RPMI7951 (cell line): ENCODE measurements at places on chromosomes 2 and 18. TPM values are rescaled to one million over a fixed set of nuclear protein-coding genes. Genes with fewer than 3 reads are reported as not detected.

GRCh38 chr2:181911830-181912229 lies 20.3 kb downstream of the ITPRID2 start:
- DNase-seq: no peak

- DNase-seq: no peak
These were observed 71.9 kb downstream of the EPC2 start for GRCh38 chr2:148716378-148716920.

DNA sequence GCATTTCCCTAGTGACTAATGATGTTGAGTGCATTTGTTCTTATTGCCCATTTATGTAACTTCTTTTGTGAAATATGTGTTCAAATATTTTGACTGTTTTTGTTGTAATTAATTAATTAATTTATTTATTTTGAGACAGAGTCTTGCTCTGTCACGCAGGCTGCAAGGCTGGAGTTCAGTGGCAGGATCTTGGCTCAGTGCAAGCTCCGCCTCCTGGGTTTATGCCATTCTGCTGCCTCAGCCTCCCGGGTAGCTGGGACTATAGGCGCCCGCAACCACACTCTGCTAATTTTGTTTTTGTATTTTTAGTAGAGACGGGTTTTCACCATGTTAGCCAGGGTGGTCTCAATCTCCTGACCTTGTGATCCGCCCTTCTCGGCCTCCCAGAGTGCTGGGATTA lies 71.9 kb downstream of the TAF4B start:
- no peak for DNase-seq

DNA sequence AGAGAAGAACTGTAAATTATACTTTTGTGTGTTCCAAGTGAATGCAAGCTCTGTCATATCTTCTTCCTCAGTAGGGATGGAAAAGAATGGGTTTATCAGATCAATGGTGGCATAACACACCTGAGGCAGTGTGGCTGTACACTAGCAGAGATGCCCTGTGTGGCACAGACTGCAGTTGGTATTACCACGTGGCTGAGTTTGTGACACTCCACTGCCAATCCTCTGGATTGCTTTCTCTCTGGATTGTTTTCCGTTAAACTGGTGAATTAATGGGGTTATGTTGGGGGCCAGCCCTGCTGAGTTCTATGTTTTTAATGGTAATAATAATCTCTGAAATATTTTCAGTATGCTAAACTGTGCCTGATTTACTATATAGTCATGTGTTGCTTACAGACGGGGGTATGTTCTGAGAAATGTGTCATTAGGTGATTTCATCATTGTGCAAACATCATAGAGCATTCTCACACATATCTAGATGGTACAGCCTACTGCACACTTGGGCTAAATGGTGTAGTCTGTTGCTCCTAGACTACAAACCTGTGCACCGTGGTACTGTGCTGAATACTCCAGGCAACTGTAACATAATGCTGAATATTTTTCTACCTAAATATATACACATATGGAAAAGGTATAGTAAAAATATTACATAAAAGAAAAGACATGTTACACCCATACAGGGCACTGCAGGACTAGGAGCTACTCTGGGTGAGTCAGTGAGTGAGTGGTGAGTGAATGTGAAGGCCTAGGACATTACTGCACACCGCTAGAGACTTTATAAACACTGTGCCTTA lies 84.7 kb upstream of the ST6GAL2 start:
- DNase-seq: peak; percentile 81

DNA sequence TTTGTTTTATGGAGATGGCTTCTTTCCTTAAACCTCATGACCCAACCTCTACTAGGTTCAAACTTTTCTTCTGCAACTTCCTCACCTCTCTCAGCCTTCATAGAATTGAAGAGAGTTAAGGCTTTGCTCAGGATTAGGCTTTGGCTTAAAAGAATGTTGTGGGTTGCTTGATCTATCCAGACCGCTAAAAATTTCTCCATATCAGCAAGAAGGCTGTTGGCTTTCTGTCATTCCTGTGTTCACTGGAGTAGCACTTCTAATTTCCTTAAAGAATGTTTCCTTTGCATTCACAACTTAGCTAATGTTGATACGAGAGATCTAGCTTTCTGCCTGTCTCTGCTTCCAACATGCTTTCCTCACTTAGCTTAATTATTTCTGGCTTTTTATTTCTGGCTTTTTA lies 58.1 kb upstream of the KYNU start:
- no peak for DNase-seq

- DNase-seq: no peak
These were observed 341.4 kb downstream of the TNS1 start for GRCh38 chr2:217661378-217661777.

GRCh38 chr18:52652391-52652790 lies 312.4 kb downstream of the DCC start:
- no peak for DNase-seq

- DNase-seq: no peak
These were observed 91.7 kb downstream of the NRP2 start for GRCh38 chr2:205773989-205774388.

- no peak for DNase-seq
These were observed 111.1 kb downstream of the MYT1L start for GRCh38 chr2:2219984-2220383.

Gene TEX44
- not detected in 2 replicates for total RNA-seq

Gene IL1B
- total RNA-seq: 57.5 and 71.6 TPM in 2 replicates

Gene PCARE
- total RNA-seq: not detected in 2 replicates
